ENCODE measurements at places on chromosomes 3 and 15.

GRCh38 chr3:46448721-46449120 lies 16.0 kb downstream of the LTF start:
- DNase-seq, result no peak

- no peak for DNase-seq
Observed at GRCh38 chr3:110344897-110345767, 726.5 kb upstream of the NECTIN3 start.

GRCh38 chr15:25175789-25176615 lies 221.2 kb downstream of the SNRPN start:
- no peak for DNase-seq

- no peak for DNase-seq
Observed at GRCh38 chr3:149332227-149332765, 1.1 kb downstream of the TM4SF18 start.

DNA sequence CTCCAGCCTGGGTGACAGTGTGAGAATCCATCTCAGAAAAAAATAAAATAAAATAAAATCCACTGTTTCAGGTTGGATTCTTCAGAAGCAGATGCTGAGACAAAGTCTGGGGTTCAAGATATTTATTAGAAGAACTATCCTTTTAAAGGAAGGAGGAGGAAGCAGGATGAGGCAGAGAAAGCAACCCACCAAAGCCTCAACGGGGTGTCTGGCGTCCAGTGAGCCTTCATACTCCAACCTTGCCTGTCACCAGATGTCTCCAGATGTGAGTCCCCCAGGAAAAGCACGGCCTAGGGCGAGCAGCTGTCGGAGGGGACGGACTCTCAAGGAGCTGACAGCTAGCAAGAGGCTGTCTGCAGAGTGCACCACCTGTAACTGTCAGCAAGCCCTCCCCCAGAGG lies 37.3 kb downstream of the MB21D2 start:
- no peak for DNase-seq

- peak; percentile 90 for DNase-seq
Observed at GRCh38 chr15:71275098-71275497, 159.8 kb downstream of the THSD4 start.

DNA sequence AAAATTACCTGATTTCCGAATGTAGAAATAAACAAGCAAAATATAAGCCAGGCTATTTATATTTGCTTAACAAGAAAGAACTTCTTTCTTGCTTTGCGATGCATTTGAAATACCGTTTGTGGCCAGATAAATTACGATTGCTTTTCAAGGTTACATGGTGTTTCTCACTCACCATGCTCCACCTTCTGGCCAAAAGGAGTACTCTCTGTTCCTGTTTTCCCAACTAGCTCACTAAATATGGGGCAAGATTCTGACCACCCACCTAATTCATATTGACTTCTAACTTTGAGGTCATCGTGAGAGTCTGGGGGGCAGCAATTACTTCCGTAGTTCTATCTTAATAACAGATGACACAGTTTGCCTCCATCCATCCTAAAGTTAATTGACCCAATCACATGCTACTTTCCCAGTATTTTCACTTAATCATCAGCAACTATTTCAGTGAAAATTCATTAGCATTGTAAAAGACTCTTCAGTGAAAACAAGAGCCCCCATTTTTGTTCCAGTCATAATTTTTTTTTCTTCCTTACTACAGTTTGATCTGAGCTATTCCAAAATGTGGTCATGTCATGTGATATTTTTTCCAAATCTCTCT lies 25.9 kb downstream of the ACP3 start:
- DNase-seq, result peak; percentile 77

DNA sequence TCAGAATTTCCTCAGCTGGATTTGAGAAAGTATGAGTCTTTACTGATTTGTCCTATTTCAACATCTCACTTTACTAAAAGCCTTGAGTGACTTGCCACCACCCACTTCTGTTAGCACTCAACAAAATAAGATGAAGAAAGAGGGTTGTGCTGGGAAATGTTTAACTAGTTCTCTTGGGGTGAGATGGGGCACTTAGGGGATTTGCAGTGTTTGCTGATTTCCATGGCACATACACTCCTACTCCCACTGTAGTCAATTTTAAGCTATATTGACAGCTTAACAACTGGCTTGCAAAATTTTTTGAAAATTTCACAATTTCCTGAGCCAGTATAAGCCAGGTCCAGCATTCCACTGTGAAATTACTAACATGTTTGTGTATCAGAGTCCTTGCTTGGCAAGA lies 463.1 kb upstream of the ARHGEF26 start:
- no peak for DNase-seq

GRCh38 chr15:40047415-40048210 lies 8.6 kb upstream of the SRP14 start:
- peak; percentile 26 for DNase-seq

DNA sequence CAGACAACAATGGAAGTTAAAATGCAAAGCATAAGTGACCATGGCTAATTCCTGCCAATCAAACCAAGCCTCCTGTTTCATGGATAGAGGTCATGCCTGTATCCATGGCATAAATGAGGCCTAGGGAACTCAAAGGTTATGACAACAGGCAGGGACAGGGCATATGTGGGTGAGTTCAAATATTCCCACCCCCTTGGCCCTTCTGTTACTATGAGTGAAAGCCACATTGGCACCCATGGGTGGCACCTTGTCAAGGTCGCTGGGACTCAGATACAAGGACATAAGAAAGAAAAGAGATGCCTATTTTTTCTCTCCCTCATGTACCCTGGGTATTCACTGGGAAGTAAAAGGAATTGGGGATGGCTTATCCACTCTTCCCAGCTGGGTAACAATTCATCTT lies 25.3 kb upstream of the TMEM45A start:
- no peak for DNase-seq

- DNase-seq, result no peak
Observed at GRCh38 chr15:84878504-84878903, 6.0 kb upstream of the SLC28A1 start.

- no peak for DNase-seq
Observed at GRCh38 chr15:38651328-38652038, 86.9 kb upstream of the RASGRP1 start.

- DNase-seq, result peak; percentile 8
Observed at GRCh38 chr15:40481341-40482074, 10.7 kb downstream of the CHST14 start.

- DNase-seq, result no peak
Observed at GRCh38 chr15:68449389-68449788, 17.4 kb upstream of the ITGA11 start.

DNA sequence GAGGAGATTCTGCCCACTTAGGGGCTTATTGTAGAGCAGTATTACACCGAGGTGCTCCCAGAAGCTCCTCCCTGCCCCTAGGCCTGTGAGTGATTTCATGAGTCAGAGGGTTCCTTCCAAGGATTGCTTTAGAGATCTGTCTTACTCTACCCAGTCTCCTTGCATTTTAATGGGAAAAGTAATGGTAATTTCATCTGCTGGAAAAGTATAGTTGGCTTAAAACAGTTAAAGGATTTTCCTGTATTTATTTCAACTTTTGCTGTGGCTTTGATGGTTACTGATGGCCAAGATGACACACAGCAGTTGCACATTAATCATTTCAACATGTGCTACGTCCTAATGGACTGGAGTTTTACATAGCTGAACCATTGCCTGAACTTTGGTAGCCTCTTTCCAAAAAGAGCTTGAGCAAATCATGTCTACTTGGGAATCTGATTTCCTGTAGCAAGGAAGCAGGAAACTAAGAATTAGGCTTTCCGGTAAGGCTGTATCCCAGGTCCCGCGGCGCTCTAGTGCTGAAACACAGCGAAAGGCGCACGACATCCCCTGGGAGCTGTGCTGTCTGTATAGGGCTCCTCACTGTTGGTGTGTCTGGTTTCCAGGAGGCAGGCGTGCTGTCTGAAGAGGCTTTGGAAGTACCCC lies 9.2 kb upstream of the PGPEP1L start:
- DNase-seq, result peak; percentile 78

GRCh38 chr3:132961991-132962390 lies 76.2 kb upstream of the TMEM108 start:
- no peak for DNase-seq

- no peak for DNase-seq
Observed at GRCh38 chr3:45760878-45761711, 35.2 kb downstream of the SLC6A20 start.

GRCh38 chr15:48336940-48337339 lies 5.7 kb downstream of the DUT start:
- no peak for DNase-seq

DNA sequence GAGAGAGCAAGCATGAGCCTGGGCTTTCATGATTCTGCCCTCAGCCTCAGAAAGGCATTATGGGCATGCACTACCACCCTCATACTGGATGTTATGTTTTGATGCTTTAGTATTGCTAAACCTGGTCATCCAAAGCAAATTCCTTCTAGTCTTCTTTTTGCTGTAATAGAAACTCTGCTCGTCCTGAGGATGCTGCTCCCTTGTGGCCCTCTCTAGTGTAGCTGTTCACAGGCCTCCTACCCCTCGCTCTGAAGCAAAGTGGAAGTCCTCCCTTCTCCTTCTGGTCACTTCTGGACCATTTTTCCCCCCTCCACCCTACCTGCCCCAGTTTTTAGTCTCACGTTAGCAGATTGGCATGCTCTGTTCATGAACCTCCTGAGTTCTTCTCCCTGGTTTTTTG lies 22.9 kb upstream of the CCNL1 start:
- DNase-seq, result no peak

Measured in SK-N-MC (cell line).